ENCODE measurements at places on chromosomes 13 and 19.

DNA sequence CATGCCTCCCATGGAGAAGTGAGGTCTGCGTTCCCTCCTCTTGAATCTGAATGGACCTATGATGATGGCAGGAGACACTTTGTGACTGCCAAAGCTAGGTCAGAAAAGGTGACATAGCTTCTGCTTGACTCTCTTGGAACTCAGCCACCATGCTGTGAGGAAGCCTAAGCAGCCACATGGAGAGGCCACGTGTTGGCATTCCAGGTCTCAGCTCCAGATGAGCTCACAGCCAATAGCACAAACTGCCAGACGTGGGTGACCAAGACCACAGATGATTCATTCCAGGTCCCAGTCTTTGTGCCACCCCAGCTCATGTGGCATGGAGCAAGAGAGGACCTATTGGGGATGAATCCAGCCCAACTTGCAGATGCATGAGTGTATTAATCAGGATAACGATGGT, 8.7 kb upstream of the GGACT start:
- DNase-seq, result no peak

DNA sequence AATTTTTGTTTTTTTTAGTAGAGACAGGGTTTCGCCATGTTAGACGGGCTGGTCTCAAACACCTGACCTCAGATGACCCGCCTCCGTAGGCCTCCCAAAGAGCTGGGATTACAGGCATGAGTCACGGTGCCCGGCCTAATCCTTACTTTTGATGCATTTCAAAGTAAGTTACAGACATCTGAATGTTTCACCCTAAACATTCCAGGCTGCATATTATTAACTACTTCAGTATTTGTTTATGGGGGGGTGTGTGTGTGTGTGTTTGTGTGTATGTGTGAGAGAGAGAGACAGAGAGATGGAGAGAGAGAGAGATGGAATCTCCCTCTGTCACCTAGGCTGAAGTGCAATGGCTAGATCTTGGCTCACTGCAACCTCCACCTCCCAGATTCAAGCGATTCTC, 13.1 kb downstream of the SULT2B1 start:
- DNase-seq, result no peak

GRCh38 chr13:19052180-19052579, 129.4 kb downstream of the TUBA3C start:
- DNase-seq, result no peak

- DNase-seq, result no peak
Measured at GRCh38 chr19:15187026-15188007, 13.5 kb downstream of the NOTCH3 start.

GRCh38 chr13:26041444-26041843, 10.4 kb downstream of the SHISA2 start:
- no peak for DNase-seq

Measured in stimulated activated CD4-positive, alpha-beta T cell treated with anti-CD3 and anti-CD28 coated beads, TNF-alpha, amount 100 ng/mL, for 24 hours (primary cell).